ENCODE measurements at places on chromosomes 4 and X. TPM values are rescaled to one million over a fixed set of nuclear protein-coding genes. Genes with fewer than 3 reads are reported as not detected.

DNA sequence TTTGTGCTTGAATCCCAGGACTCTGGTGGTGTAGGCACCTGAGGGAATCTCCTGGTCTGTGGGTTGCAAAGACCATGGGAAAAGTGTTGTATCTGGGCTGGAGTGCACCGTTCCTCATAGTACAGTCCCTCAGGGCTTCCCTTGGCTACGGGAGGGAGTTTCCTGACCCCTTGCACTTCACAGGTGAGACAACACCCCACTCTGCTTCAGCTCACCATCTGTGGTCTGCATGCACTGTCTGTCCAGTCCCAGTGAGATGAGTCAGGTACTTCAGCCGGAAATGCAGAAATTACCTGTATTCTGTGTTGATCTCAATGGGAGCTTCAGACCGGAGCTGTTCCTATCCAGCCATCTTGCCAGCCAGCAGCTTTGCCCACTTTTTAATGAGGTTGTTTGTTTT lies 353.0 kb upstream of the IRS4 start:
- no peaks in the 10 kb centered on the region for H3K36me3 ChIP-seq
- no peak overlapping the region for H3K27ac ChIP-seq
- no peaks in the 10 kb centered on the region for H3K27me3 ChIP-seq
- no peaks in the 10 kb centered on the region for H3K4me1 ChIP-seq
- no peak for DNase-seq

IBSP gene
- total RNA-seq = not detected

MAOB gene
- total RNA-seq = 15.6 TPM

DCAF8L2 gene
- total RNA-seq = 107 TPM

LRIT3 gene
- total RNA-seq = 0.11 TPM

DNA sequence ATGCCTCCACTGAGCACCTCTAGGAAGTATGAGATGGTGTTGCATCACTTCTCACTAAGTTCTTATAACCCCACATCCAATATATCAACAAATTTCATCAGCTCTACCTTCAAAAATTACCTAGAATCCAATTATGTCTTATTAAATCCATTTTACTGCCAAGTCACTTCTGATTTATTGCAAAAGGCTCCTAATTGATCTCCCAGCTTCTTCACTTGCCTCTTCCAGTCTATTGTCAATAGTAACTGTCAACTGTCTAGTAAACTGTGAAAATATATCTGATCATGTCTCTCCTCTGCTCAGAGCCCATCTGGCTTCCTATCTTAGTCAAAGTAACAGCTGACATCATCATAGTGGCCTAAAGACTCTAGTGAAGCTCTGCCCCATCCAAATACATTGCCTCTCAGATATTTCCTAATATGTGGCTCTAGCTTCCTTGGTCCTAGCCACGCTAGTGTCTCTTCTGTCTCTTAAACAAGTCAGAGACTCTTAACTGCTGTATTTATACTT lies 414.5 kb upstream of the ATOH1 start:
- no peaks in the 10 kb centered on the region for H3K27me3 ChIP-seq
- no peak for DNase-seq
- H3K4me3 ChIP-seq = no peak overlapping the region
- no peaks in the 10 kb centered on the region for H3K4me1 ChIP-seq

DNA sequence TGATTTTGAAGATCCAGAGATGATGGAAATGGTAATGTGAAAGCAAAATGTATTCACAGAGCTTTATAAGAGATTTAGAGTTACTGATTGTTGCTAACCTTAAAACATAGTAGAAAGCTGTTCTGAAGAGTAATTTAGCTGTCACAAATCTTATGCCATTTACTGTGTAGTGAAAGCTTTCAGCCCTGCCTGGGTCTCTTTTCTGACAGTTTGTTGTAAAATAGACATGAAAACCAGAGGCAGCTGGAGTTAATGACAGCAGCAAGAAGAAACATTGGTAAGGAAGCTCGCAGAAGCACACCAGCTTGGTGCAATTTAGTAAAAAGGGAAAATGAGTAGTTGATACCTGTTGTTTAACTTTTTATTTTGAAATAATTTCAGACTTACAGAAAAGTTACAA lies 21.1 kb downstream of the POLR2B start:
- no peak overlapping the region for H3K4me3 ChIP-seq
- H3K27me3 ChIP-seq = no peaks in the 10 kb centered on the region
- no peaks in the 10 kb centered on the region for H3K36me3 ChIP-seq
- no peak for DNase-seq
- H3K4me1 ChIP-seq = peaks cover 4% of the 10 kb centered on the region

DNA sequence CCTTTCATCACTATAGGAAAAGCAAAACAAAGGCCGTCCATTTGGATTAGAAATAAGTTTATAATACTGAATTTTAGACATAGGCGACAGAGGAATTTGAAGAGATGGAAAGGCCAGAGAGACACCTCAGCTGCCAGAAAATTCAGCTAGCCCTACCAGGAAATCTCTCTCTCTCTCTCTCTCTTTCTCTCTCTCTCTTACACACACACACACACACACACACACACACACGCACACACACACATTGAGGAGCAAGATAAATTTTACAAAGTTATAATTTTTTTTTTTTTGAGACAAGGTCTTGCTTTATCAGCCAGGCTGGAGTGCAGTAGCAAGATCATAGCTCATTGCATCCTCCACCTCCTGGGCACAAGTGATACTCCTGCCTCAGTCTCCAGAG lies 1.4 kb downstream of the XK start:
- no peak overlapping the region for H3K27ac ChIP-seq
- H3K36me3 ChIP-seq = no peaks in the 10 kb centered on the region
- DNase-seq = no peak
- H3K4me3 ChIP-seq = no peak overlapping the region
- H3K27me3 ChIP-seq = no peaks in the 10 kb centered on the region

GRCh38 chrX:17077361-17077760 lies 130.9 kb downstream of the REPS2 start:
- peak overlapping the region; percentile 72 for H3K27ac ChIP-seq
- H3K36me3 ChIP-seq = no peaks in the 10 kb centered on the region
- no peaks in the 10 kb centered on the region for H3K4me1 ChIP-seq
- no peaks in the 10 kb centered on the region for H3K27me3 ChIP-seq

GRCh38 chr4:5399124-5399523 lies 309.2 kb downstream of the EVC2 start:
- no peaks in the 10 kb centered on the region for H3K4me1 ChIP-seq
- DNase-seq = no peak
- H3K4me3 ChIP-seq = no peak overlapping the region
- no peak overlapping the region for H3K27ac ChIP-seq
- no peaks in the 10 kb centered on the region for H3K27me3 ChIP-seq
- no peaks in the 10 kb centered on the region for H3K36me3 ChIP-seq

MAGEE2 gene
- total RNA-seq = not detected

- no peak for DNase-seq
- H3K4me3 ChIP-seq = no peak overlapping the region
- no peaks in the 10 kb centered on the region for H3K27me3 ChIP-seq
- no peaks in the 10 kb centered on the region for H3K36me3 ChIP-seq
- no peak overlapping the region for H3K27ac ChIP-seq
Observed at GRCh38 chr4:158624889-158625478, 46.7 kb downstream of the C4orf46 start.

RRH gene
- 0.27 TPM for total RNA-seq

DNA sequence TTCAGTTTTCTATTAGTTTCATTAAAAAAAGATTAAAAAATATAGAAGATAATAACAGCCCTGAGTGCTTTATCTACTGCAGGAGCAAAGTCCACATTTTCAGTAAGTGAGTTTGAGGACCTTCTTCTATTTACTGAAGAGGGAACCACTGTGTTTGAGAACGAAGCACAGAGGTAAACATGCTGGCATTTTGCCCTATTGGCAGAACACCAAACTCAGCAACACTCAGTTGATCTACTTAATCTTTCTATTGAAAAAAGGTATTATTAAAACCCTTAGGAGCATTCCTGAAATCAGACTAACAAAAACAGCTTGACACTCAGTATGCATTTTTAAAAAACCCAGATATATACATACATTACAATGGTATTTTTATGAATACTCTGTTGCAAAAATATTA lies 1496.7 kb downstream of the TECRL start:
- H3K27ac ChIP-seq = no peak overlapping the region
- DNase-seq = no peak
- H3K36me3 ChIP-seq = no peaks in the 10 kb centered on the region
- H3K4me1 ChIP-seq = no peaks in the 10 kb centered on the region

GRCh38 chrX:150693725-150694574 lies 754 bp downstream of the MTMR1 start:
- H3K4me1 ChIP-seq = no peaks in the 10 kb centered on the region
- peak overlapping the region; percentile 84 for H3K27ac ChIP-seq
- peak; percentile 81 for DNase-seq
- no peaks in the 10 kb centered on the region for H3K36me3 ChIP-seq

MAD2L1 gene
- total RNA-seq = 11.0 TPM

- H3K4me1 ChIP-seq = no peaks in the 10 kb centered on the region
- no peak overlapping the region for H3K27ac ChIP-seq
Observed at GRCh38 chr4:115275615-115276014, 162.2 kb upstream of the NDST4 start.

DNA sequence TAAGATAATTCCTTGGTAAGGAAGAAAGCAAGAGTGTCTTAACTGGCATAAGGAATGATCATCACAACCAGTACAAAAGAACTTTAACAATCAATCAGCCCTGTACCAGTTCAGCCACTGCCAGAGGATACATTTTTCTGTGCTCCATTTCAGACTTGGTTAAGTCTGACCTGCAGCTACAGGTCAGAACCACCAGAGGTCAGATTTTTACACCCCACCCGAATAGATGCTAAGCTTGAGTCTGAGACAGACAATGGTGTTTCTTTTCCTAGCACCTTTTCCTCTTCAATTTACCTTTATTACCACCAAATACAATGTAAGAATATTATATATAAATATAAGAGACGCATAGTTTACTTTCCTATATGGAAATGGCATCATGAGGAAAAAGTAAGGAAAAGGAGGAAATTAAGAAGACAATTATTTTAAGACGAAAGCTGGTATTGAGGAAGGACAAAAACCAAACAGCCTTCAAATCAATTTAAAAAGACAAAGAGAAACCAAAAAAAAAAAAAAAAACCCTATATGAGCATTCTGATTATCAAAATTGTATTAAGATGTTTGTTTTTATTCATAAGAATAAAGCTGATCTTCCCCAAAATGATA lies 215.3 kb upstream of the TTC29 start:
- no peak overlapping the region for H3K4me3 ChIP-seq
- no peak overlapping the region for H3K27ac ChIP-seq
- no peak for DNase-seq
- no peaks in the 10 kb centered on the region for H3K27me3 ChIP-seq
- H3K36me3 ChIP-seq = no peaks in the 10 kb centered on the region

GRCh38 chrX:70139736-70140135 lies 6.5 kb downstream of the IGBP1 start:
- no peaks in the 10 kb centered on the region for H3K4me1 ChIP-seq
- no peaks in the 10 kb centered on the region for H3K27me3 ChIP-seq
- no peaks in the 10 kb centered on the region for H3K36me3 ChIP-seq
- DNase-seq = no peak
- no peak overlapping the region for H3K4me3 ChIP-seq

DNA sequence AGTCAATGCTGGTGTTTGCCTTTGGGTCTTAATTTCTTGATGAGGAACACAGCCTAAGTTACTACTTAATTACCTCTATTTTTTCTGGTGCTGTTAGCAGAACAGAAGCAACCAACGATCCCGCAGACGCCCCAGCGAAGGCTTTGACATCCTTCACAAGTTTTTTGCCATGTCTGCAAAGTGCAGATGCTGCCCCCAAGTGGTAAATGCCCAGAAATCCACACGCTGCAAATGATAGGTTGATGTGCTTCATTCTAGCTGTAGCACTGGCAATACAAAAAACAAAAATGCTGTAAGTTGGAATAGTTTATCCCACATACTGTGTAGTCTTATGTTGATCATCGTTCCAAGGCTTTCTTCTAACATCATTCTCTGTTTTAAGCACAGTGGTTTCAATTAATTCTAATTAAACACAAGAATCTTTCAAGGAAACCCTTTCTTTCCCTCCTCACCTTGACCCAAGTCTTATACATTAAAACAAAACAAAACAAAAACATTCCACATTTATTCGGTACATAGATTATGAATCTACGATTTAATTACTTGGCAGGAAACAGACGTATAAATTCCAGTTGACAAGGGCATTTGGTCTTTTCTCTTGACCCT lies 1.2 kb downstream of the PNPLA4 start:
- H3K4me1 ChIP-seq = no peaks in the 10 kb centered on the region

GRCh38 chrX:132488180-132488705 lies 595 bp downstream of the MBNL3 start:
- no peak for DNase-seq
- peak overlapping the region; percentile 75 for H3K27ac ChIP-seq
- no peaks in the 10 kb centered on the region for H3K36me3 ChIP-seq
- H3K4me3 ChIP-seq = peak overlapping the region; percentile 49
- H3K27me3 ChIP-seq = no peaks in the 10 kb centered on the region

CDX4 gene
- total RNA-seq = 0.45 TPM

DNA sequence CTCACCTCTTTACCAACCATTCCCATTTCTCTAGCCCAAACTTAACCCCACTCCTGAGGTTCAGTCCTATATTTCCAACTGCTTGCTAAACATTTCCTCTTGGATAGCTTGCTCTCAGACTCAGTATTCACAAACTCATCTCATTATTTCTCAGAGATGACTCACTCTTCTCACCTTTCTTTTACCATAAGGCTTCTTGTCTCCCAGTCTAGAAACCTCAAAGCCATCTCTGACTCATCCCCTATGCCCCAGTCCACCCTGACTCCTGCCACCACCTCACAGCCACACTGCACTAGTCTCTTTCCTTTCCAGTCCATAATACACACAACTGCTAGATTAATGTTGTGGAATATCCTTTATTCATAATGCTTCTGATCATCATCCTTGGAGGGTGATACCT lies 4.8 kb downstream of the FRMPD3 start:
- H3K4me1 ChIP-seq = no peaks in the 10 kb centered on the region
- no peaks in the 10 kb centered on the region for H3K27me3 ChIP-seq
- no peaks in the 10 kb centered on the region for H3K36me3 ChIP-seq
- no peak for DNase-seq
- H3K4me3 ChIP-seq = no peak overlapping the region

GRCh38 chr4:17597517-17597916 lies 16.9 kb upstream of the MED28 start:
- peaks cover 3% of the 10 kb centered on the region for H3K36me3 ChIP-seq
- H3K27me3 ChIP-seq = no peaks in the 10 kb centered on the region
- H3K27ac ChIP-seq = no peak overlapping the region
- H3K4me3 ChIP-seq = no peak overlapping the region

Data from prostate gland (tissue), 2 donors.